ENCODE measurements at places on chromosomes 3 and 15.

- DNase-seq: no peak
These were observed 790 bp downstream of the PARP14 start for GRCh38 chr3:122681284-122681973.

GRCh38 chr15:68729789-68730411 lies 90.8 kb downstream of the ANP32A start:
- no peak for DNase-seq

GRCh38 chr3:111751961-111752360 lies 107.1 kb upstream of the PHLDB2 start:
- DNase-seq: no peak

GRCh38 chr15:64045774-64046420 lies 388 bp downstream of the DAPK2 start:
- no peak for DNase-seq

- no peak for DNase-seq
These were observed 58.9 kb downstream of the CMTM8 start for GRCh38 chr3:32297366-32297765.

DNA sequence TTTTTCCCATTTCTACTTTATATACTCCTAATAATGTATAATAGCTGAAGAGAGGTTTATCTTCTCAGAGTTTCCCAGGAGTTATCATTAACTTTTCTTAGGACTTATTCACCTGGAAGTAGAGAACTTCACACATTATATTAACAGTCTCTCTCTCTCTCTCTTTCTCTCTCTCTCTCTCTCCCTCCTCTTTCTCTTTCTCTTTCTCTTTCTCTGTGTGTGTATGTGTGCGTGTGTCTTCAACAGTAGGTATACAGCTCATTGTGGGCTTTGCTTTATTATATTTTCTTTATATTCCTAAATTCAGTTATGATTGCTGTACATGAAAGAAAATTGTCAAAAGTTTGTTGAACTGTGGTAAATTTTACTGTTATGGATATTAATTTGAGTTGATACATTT lies 353.8 kb downstream of the ROBO1 start:
- DNase-seq: no peak

DNA sequence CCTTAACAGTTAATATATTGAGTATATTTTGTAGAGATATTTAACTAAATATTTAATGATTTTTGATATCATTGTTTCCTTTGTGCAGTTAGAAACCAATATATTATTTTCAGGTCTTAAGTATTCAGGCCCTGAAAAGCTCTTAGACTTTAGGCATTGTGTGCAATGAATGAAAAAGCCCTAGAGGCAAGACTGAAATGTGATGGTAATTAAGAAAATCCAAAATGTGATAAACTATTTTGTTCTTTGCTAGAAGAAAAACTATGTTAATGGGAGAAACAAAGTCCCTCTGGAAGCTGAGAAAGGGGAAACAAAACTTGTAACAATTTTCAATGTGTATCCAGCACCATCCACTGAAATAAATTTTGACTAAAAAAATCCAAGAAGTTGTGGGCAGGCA lies 54.6 kb upstream of the SSR3 start:
- no peak for DNase-seq

GRCh38 chr3:138438896-138439295 lies 4.5 kb downstream of the ESYT3 start:
- DNase-seq: no peak

- no peak for DNase-seq
These were observed 442.5 kb downstream of the CNTN6 start for GRCh38 chr3:1535361-1535760.

GRCh38 chr3:195124378-195124992 lies 146.5 kb downstream of the XXYLT1 start:
- DNase-seq: no peak

DNA sequence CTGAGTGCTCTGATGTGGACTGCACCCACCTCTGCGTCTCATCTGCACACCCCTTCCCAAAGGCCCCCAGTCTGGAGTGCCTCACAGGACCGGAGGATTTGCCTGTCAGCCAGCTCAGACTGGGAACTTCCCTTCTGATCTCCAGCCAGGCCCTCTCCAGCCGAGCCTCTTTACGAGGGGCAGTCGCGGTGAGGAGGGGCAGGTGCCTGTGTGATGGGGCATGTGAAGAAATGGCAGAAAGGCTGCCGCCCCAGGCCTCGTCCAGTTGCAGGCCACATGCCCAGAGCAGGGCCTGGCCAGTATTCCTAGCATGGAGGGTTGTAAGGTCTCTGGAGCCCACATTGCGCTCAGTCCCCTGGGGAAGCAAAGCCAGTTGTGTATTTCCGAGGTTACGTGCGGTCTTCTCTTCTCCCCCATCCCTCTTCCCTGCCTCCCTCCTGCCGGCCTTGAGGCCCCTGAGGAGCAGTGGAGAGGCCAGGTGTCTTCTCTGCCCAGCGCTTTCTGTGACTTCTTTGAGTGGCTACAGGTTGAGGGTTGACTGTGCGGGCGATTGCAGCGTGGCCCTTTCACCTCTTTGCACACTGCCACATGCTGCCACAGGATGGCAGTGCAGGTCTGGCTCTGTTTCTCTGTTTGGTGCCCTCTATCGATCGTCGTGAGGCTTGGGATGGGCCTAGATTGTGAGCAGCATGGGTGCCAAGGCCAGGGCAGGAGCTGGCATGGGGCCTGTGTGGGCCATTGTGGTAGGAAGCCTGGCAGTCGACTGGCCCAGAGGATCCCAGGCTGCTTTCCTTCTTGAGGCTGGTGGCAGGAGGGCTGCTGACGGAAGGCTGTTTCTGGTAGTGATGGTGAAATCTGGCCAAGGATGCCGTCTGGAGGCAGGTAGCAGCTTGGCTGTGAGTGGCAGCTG lies 5.3 kb downstream of the CLK3 start:
- peak; percentile 85 for DNase-seq

GRCh38 chr15:77744398-77744797 lies 111.7 kb upstream of the LINGO1 start:
- DNase-seq: no peak

DNA sequence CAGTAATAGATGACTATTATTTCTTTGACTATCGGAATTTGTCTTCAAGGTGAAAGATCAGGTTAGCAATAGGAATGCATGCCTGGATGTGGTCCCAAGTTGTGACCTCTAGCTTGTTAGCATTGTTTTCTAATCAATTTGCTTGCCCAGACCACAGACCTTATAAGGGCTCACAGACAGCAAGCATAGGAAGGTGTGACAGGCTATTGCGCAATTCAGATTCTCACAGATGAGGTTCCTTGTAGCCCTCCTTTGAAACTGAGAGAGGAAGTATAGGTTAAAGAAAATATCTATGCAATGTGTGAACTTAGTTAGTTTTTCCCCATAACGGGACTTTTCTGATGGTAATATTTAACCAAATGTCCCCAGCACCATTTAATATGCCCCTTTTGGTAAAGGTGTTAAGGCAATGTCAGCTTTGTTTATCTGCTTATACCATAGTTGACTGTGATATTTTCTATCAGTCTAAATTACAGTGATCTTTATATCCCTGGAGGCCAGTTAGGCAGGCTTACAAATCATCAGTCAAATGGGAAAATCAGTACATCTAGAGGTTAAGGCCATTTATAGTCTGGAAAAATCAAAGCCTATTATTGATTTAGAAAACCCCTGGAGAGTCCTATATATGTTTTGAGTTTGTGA lies 168.1 kb upstream of the MBNL1 start:
- DNase-seq: no peak

DNA sequence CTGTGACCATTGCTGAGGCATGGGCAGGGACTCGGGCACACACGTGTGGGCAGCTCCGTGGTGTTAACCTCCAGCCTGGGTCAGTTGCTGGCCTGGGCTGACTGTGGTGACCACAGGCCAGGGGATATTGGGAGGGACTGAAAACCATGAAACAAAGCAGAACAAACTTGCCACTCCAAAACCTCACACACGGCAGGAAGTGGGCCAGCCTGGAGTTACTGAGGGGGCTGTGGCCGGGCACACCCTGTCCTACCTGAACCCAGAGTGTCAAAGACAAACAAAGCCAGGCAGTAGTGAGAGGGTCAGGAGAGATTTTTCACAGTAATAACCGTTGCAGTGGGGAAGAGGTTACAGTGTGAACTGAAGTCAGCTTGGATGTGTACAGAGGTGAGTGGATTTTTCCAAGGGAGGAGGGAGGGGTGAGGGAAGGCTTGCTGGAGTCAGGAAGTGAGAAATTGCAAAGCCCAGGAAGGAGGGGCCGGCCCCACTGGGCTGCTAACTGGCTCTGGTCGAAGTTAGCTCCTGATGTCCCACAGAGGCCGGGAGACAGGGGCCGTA lies 40.0 kb upstream of the ATP10A start:
- no peak for DNase-seq

- no peak for DNase-seq
These were observed 40.9 kb downstream of the KY start for GRCh38 chr3:134609821-134610431.

- no peak for DNase-seq
These were observed 21.8 kb downstream of the SI start for GRCh38 chr3:165056510-165056909.

DNA sequence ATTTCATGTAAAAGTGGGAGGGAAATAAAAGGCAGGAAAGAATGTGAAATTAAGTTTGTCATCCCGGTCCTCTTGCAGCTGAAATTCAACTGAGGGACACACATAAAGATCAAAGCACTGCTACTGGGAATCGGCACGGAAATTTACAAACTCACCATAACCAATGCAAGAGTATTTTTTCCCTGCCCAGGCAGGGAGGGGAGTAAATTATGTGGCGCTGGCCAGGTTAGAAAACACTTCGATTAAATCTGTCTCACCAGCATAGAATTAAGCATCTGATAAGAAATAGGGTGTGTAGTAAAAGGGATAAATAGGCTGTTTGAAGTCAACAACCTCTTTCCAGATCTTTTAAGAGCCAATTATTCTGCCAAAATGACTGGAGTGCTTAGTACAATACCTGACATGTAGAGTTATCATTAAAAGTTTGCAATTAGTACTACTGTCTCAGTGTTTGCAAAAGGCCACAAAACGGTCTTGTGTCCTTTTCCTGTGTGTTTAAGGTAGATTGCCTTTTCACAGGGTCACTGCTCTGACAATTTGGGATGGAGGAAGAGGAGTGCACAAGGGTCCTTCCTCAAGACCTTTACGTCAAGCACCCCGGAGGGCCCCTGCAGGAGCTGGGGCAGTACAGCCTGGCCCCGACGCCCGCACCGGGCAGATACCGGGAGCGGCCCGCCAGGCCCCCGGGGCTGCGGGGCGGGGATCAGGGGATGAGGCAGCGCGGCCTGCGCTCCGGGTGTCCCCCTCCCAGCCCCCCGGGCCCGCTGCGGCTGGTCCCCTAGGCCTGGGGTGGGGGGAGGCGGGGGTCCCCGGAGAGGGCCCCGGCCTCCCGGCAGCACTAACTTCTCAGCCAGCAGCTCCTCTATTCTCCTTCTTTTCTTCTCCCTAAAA lies 651 bp downstream of the UBA3 start:
- DNase-seq: no peak

DNA sequence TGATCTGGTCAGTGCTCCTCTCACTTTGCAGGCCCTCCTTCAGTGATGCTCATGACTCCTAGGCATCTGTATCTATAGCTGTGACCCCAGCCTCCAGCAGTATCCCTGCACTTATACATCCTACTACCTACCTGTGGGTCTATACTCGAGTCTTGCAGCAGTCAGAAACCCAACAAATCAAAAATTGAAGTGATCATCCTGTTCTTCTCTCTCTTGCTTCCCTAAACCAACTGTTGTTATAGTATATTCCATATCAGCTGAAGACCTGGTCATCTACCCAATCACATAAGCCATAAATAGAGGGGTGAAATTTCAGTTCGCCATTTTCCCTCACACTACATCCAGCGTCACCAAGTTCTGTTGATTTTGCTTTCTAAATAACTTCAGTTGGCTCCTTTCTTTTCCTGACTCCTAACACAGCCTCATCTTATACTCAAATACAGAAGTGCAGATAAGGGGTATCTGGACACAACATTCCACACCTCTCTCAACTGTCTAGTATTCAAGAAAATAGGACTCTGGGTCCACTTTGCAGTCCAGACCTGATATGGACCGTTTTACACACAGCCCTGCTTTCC lies 25.9 kb upstream of the SRPRB start:
- no peak for DNase-seq

GRCh38 chr15:98953968-98954367 lies 53.6 kb downstream of the PGPEP1L start:
- DNase-seq: no peak

- DNase-seq: no peak
These were observed 1.2 kb downstream of the NR2C2 start for GRCh38 chr3:14948609-14949038.

DNA sequence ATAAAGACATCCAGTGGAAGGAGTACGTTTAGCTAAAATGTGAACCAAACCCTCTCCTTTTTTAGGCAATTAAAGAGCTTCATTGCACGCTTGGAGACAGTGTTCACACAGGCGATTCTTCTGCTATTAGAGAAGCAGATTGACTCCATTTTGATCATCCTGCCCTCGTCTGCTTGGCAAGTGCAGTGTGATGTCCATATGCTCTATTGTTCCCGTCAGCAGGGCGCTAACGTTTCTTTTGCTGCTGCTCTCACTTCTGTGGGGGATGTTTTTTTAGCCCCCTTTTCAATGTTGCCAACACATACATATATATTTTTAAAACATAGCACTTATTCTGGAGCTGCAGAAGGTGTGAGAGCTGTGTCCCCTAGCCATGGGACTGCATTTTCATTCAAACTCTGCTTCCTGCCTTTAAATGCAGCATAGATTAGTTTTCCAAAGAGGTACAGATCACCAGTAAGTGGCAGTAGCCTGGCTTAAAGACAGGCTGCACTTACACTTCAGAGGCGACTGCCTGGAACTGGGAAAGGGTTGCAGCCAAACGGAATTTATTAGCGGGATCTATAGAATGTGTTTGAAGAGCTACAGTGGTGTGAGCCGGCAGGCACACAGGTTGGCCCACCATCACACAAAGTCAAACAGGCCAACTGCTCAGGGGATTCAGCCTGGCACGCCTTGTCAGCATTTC lies 292.6 kb upstream of the DPH6 start:
- DNase-seq: no peak

GRCh38 chr3:105747060-105747541 lies 121.7 kb downstream of the CBLB start:
- no peak for DNase-seq

- no peak for DNase-seq
These were observed 271.2 kb upstream of the MDFIC2 start for GRCh38 chr3:70583682-70584081.

- no peak for DNase-seq
These were observed 151.6 kb downstream of the BBX start for GRCh38 chr3:107674371-107674770.

DNA sequence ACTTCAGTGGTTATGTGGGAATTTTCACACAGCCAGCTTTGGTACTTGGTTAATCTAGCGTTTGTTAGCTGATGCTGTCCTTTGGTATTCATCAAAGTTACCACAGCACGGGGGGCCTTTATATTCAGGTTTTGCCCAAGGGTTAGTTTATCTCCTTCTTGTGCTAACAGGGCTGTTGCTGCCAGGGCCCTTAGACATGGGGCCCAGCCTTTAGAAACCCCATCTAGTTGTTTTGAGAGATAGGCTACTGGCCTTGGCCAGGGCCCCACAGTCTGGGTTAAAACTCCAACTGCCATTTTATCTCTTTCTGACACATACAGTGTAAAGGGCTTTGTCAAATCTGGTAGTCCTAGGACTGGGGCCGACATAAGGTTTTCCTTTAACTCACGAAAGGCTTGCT lies 7.5 kb upstream of the DNAAF4 start:
- no peak for DNase-seq
